ENCODE measurements at places on chromosomes 6 and 20.
A peak's percentile ranks its signal among the peaks of the same experiment; 100 is the strongest.

GRCh38 chr6:97459986-97460385 is 177.0 kb upstream of the MMS22L start:
- no peak for DNase-seq

- peak; percentile 38 for DNase-seq
Observed at GRCh38 chr20:59159493-59160376, 3.9 kb upstream of the ZNF831 start.

DNA sequence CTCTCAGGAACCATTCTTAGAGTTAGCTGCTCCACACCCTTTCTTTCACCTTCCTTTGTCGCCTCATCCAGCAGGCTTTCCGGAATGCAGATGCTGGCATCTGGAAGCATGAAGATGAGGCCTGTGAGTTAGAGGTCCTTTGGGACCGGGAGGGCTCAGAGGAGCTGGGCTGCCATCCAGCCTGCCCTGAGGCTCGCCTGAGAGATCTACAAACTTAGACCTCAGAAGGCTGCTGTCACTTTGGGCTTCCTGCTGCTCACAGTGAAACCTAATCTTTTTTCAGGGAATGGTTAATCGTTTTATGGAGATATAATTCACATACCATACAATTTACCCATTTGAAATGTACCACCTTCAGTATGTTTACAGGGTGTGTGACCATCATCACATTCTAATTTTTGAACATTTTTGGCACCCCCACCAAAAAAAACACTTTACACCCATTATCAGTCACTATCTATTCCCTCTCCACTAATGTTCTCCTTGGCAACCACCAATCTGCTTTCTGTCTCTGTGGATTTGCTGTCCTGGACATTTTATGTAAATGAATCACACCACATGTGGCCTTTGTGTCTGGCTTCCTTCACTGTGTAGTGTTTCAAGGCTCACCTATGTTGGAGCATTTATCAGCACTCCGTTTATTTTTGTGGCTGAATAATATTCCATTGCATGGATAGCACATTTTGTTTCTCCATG is 20.0 kb upstream of the MPC1 start:
- no peak for DNase-seq

GRCh38 chr6:106119546-106119945 is 33.4 kb downstream of the PRDM1 start:
- DNase-seq, result no peak

- DNase-seq, result no peak
Observed at GRCh38 chr20:20089018-20089417, 36.7 kb downstream of the CFAP61 start.

- DNase-seq, result no peak
Observed at GRCh38 chr6:88722686-88723085, 240.7 kb downstream of the RNGTT start.

GRCh38 chr20:44896583-44896982 is 11.1 kb downstream of the YWHAB start:
- no peak for DNase-seq

- DNase-seq, result no peak
Observed at GRCh38 chr6:31126396-31127175, 6.3 kb upstream of the CDSN start.

- no peak for DNase-seq
Observed at GRCh38 chr6:167122041-167122826, 662 bp upstream of the CCR6 start.

DNA sequence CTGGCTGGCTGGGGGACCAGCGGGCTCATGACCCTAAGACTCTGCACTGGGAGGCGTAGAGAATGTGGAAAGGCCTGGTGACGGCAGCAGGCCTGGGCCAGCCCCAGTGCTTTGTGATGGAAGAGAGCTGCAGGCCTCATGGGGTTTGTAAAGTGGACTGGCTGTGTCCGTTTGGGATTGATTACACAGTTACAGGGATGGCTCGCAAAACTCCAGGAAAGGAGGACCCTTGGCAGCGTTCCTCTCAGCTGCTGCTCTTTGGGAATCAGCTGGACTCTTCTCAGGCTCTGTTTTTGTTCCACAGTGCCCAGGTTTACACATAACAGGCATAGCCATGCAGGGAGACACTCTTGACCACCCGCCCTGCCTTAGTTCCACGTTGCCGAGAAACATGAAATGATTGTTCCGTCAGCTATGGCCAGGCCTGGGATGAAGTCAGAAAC is 89.0 kb downstream of the SLX4IP start:
- DNase-seq, result no peak

DNA sequence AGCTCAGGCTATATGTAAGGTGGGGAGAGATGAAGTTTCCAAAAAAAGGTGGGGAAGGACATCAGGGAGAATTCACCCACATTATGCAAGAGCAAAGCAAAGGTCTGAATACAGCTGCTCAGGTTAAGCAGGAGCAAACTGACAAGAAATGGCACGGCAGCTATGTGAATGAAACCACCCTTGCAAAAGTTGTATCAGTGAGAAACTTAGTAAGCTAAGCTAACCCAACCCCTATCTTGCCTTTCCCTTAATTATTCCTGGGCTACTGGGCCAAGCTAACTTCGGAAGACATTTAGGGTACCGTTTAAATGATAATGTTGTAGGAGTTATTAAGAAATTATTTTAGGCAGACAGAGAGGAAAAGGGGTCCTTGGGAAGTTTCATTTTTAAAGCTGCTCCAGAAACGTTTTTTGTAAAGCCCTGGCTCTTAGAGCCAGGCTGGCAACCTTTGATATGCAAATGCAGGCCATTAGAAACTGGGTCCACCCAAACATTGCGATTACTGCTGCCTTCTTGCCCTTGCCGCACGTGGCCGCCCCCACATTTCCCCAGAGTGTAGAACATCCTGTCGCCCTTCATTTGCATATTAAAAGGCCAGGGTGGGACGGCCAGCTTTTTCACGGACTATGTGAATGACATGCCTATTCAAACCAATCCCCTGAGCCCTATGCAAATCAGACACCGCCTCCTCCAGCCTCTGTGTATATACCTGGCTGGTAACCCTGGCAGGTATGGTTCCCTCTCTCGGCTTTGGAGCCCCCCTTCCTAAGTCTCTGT is 60.5 kb upstream of the SAMD5 start:
- DNase-seq, result no peak

DNA sequence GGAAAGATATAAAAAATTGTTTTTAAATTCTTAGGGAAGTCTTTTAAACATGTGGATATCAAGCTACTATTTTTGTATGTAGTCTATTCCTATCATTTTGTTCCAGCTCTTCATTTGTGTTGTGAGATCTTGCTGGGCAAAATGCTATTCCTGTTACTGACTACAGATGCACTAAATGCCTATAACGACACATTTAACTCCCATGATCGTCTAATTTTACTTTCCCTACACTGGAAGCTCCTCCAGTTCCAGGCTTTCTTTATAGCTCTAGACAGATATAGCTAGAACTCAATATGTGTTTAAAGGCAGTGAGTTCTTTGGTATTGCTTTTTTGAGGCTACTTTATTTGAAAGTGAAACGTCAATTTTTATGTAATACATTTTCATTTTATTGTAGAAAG is 971.5 kb upstream of the CITED2 start:
- DNase-seq, result no peak

DNA sequence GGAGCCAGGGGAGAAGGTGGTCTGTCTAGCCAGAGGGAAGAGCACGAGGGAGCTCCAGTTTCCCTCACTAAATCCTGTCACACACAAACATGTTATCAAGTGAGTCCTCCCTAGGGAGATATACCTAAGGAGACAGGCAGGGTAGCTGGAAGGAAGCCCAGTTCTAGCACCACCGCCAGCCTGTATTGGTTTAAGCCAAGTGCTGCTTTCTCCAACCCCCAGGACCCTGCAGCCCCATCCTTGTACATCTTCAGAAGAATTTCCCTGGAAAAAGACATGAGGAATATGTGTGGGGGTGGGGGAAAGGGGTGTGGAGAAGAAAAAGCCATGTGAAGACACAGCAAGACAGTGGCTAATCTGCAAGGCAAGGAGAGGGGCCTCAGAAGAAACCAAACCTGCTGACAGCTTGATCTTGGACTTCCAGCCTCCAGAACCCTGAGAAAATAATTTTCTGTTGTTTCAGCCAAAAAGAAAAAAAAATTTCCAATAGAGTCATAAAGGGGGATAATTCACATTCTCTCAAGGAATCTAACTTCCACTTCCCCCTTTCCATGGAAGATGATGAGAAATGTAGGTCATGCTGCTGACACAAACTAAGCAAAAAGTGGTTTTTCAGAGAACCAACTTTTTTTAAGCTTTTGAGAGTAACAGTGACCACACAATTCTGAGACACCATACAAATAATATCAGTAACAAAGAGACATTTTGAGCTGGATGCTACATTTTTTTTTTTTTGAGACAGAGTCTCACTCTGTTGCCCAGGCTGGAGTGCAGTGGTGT is 103.2 kb upstream of the PRDM1 start:
- DNase-seq, result no peak

Measured in activated T-cell treated with anti-CD3 and anti-CD28 coated beads, Interleukin-2, amount 50 U/mL, for 4 hours (primary cell).